Central memory CD4-positive, alpha-beta T cell (primary cell): ENCODE measurements at places on chromosomes 2 and 18.

DNA sequence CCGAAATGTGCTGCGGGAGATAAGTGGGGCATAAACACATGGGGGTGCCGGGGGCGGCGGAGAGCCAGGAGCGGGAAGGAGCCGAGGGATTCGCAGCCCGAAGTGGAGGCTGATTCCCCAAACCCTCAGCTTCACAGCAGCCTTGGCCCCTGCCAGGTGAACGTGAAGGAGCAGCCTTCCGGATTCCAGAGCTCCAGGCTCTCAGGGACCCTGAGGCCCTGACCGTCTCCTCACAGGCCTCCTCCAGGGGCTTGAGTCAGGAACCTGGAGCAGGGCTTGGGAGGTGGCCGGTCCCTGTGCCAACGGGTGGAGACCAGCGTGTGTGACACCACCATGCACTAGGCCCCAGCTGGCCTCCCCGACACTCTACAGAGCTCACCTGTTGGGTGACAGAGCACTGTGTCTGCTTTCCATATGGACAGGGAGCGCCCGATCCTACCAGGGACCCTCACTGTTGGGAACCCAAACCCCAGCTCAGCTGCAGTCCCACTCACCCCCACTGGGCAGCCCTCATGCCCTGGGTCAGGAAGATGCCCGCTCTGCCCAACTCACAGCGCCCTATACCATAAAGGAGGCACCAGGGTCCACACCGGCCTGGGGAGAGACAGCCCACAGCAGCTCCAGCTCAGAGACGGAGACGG is 117.6 kb upstream of the OTOS start:
- DNase-seq = no peak

GRCh38 chr2:201040867-201041628 is 30.4 kb downstream of the HYCC2 start:
- DNase-seq = no peak

- DNase-seq = peak; percentile 5
Measured at GRCh38 chr2:178700922-178701342, 106.3 kb downstream of the TTN start.

DNA sequence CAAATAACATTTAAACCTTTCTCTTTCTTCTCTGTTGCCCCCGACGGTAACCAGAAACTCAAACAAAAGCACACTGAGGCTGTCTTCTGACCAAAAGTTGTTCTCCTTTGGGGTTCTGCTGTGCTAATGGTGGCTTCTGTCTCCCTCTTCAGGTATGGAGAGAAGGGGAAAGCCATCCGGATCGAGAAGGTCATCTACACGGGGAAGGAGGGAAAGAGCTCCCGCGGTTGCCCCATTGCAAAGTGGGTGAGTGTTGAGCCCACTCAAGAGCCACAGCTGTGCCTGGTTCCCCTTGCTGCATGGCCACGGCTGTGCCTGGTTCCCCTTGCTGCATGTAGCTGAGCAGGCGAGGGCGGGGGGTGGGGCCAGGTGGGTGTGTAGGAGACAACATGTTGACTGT is 67.4 kb downstream of the BOLA3 start:
- no peak for DNase-seq

DNA sequence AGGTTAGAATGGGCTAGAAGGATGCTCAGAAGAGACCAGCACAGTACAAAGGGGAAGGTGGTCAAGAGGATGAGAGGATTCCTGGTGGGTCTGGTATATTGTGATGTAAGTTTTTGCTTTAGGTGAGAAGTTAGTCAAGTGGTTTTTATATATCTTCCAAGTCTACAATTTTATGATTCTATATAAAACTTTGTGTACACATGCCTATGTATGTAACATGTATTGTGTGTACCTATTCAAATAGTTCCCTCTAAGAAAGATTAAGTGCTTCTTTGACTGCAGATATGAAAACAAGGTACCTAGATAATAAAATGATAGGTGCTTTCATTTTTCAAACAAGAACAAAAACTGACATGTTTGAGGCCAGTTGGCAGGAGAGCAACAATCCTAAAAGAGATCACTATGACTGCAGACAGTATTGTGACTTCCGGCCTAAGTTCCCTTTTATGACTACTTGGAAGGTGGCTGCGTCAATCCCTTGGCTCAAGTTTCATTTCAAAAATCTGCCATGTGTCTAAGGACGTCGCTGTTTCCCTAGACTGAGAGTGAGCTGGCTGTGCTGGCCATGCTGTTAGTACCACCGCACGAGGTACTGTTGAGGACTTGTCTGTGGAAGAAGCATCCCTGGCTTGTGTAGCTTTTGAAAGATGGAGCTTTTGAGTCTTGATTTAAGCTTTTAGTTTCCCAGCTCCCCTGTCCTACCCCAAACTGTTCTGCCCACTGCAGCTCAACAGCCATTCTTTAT is 123.1 kb downstream of the PRPF40A start:
- no peak for DNase-seq

DNA sequence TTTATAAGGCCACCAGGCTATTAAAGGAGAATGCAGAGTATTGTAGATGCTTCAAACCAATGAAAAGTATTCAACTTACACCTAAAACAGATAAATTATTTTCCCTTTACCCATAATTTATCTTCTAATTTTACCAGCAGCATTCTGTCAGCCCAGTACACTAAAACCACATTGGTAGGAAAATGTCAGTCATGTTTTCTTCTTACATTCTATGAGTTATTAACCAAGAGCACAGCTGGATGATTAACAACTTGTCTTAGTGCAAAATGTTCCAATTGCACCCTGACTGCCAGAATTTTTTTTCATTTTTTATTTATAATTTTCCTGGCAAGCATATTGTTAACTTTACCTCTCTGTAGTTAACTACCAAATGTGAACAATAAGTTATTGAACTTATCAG is 79.0 kb upstream of the WDR75 start:
- DNase-seq = no peak

GRCh38 chr2:161976917-161977316 is 97.1 kb downstream of the DPP4 start:
- DNase-seq = no peak

- no peak for DNase-seq
Measured at GRCh38 chr2:64000630-64001381, 18.4 kb downstream of the VPS54 start.

DNA sequence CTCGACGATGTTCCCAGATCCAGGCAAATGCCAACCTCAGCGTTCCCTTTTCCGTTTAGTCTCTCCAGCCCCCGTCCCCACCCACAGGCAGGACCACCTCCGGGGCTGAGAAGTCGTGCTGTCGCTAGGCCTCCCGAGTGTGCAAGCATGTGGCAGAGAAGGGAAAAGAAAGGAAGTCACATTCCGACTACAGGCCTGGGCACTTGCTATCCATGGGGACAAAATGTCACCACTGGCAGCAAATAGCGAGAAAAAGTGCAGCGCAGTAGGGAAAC is 420 bp downstream of the PIGN start:
- DNase-seq = no peak

GRCh38 chr18:58249712-58250111 is 205.7 kb downstream of the NEDD4L start:
- DNase-seq = no peak

DNA sequence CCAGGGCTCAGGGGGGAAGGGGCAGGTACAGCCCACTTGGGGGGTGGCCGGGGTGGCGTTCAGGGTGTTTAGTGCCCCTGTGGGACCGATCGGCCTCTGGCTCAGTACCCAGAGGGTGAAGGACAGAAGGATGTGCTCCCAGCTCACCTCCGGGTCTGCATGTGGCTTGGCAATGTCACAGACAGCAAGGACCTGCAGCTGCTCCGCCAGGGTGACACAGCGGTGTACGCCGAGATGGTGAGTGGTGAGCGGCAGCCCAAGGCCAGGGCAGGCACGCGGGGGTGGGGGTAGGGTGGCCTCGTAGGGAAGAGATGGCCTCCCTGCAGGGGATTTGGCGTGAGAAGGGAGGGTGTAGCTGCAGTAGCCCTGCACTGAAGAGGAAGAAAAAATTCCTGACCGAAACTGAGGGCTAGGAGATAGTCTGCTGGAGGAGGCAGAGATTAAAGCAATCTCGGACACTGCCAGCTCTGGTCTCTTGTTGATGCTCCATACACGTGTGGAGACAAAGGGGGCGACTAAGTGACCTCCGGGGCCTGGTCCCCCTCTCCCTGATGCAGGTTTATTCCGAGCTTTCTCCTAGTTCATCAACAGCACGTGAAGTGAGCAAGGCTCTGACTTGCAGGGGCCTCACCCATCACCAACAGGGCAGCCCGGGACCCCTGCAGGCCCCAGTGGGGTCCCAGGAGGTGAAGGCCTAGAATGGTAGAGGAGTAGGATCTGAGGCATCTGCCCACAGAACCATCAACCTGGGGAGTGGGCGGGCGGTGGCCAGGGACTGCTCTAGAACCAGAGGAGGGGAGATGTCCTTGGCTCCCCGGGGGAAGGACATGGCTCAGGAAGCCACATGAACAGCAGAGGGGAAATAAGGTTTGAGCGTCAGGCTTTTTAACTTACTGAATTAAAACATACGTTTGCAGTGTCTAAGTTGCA is 45.4 kb downstream of the FER1L5 start:
- DNase-seq = no peak

- DNase-seq = no peak
Measured at GRCh38 chr2:212929971-212930370, 221.4 kb downstream of the IKZF2 start.

- DNase-seq = no peak
Measured at GRCh38 chr2:124250433-124250832, 225.3 kb downstream of the CNTNAP5 start.

DNA sequence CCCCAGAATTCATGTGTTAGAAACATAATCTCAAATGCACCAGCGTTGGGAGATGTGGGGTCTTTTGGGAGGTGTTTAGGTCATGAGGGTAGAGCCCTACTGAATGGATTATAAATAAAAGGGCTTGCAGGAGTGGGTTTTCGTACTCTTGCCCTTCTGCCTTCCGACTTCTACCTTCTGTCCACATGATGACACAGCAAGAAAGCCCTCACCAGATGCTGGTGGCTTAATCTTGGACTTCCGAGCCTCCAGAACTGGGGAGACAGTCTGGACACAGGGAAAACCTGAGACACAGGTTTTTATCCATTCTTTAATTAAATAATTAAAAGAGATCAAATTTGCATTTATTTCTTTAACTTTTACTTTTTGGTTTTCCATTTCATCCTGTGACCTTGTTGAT is 87.8 kb downstream of the DIS3L2 start:
- no peak for DNase-seq

GRCh38 chr2:72077702-72078169 is 69.9 kb downstream of the CYP26B1 start:
- no peak for DNase-seq

- DNase-seq = no peak
Measured at GRCh38 chr2:33909945-33910695, 311.0 kb upstream of the FAM98A start.

DNA sequence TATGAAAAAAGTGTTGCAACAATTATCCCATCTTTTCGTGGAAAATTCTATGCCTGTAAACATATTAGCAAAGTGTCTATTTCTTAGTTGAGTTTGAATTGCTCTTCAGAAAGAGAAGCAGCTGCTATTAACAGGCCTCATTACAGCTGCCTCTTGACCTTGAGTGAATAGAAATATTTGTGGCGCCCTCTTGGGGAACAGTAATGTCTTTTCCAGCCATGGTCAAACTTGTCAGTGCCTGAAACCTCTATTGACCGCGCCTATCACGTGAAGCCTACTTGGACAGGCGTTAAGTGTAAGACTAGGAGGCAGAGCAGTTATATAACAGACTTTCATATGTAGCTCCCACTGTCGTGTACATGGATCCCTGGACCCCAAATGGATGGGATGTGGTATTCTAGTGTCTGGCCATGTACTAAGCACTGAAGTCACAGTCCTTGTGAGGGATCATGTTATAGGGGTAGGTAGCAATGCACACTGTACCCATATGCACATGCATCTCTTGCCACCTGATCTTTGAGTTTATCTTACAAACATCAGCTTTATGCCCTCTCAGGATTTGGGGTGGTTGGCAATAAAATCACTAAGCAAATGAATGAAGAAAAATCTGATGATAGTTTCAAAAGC is 245.0 kb downstream of the PTGR3 start:
- no peak for DNase-seq

GRCh38 chr2:164567335-164567989 is 53.8 kb downstream of the GRB14 start:
- no peak for DNase-seq

DNA sequence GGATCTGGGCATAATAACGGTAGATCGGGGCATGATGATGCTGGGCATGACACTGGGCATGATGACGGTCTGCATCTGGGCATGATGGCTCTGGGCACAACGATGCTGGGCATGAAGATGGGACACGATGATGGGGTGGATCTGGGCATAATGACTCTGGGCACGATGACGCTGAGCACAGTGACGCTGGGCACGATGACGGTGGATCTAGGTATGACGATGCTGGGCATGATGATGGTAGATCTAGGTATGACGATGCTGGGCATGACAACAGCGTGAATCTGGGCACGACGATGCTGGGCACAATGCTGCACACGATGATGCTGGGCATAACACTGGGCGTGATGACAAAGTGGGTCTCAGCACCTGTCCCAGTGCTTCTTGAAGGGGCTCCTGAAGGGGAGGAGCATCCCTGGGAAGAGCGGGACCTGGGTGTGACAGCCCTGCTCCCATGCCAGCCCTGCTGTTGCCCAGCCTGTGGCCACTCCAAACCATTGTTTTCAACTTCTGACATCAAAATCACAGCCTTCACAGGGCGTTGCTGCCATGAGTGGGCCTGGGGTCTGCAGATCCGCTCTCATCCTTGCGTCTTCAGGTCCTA is 30.4 kb upstream of the ALLC start:
- DNase-seq = no peak

DNA sequence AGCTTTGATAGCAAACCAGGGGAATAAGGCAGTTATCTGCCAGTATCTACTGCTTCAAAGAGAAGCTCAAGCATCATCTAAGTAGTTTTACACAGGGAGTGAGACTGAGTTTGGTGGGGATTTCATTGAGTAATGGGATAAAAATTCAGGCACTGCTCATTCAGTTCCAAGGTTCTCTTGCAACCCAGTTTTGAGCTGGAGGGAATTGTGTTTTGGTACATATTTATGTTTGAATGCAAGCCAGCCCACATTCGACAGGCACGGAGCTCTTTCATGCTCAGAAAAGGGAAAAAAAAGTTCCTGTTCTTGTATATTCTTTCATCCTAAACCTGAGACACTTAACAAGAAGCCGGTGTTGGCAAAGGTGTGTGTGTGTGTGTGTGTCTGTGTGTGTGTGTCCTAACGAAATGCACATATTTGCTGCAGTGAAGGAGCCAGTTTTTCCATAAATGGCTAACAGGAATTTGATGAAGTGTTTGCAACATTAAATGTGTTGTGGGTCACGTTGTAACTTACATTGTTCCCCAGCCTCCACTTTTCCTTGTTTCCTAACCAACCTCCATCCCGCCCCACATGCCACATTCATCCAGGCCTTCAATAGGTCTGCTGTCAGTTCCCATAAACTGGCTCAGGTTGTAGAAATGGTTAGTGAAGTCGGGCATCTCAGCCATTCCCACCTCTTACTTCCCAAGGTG is 311.1 kb downstream of the TXNL1 start:
- DNase-seq = no peak
